ENCODE measurements at places on chromosomes 5 and 9. TPM values are rescaled to one million over a fixed set of nuclear protein-coding genes. Genes with fewer than 3 reads are reported as not detected.
A peak's percentile ranks its signal among the peaks of the same experiment; 100 is the strongest.

- no peak for DNase-seq
These were observed 41.4 kb upstream of the FAM240B start for GRCh38 chr9:38761339-38761738.

DNA sequence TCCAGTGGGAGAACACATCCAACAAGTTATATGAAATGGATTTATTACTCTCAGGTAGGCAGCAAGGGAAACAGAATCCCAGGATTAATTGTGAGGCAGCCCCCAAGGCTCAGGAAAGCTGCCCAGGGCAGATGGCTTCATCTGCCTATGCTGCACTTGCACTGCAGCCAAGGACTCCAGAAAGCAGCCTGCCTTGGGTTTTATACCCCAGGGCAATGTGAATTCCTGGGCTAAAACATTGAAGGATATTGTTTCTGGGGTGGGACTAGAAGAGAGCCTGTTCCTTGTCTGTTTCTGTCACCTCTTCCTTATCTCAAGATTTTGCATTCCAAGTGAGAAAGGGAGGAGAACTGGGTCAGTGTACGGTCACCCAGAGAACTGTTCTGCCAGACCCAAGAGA is 8.8 kb upstream of the CCL27 start:
- no peak for DNase-seq

DNA sequence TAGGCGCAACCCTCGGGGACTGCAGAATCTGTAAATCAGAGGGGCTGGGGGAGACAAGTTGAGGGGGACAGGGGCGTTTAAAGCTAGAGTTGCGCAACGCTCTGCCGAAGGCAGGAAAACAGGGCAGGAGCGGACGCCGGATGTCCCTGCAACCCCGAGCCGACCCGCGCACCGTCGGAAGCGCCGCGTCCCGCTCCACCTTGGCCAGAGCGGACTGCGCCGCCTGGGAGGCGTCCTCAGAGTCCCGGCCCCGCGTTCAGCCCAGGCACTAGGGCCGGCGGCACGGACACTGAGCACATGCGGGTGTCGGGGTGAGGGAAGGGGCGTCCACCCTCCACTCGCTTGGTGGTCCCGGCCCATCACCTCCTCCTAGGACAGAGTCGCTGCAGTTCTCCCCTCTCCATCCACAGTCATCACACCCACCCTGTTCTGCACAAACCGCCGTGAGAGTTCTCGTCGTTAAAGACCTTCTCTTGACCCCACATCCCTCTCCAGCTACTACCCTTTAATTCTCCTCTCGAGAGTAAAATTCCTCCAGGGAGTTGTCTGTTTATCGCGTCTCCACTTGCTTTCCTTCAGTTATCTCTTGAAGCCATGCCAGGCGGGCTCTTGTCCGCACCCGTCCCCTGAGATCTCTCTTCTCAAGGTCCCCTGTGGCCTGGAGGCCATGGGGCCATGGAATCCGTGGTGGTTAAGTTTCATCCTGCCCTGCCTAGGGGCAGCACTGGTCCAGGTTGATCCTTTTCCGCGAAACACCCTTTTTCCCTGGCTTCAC is 796 bp upstream of the PDLIM7 start:
- DNase-seq, result peak; percentile 42

Gene IL5
- not detected for total RNA-seq

Gene PCDHGB2
- total RNA-seq, result 0.10 TPM
